ENCODE measurements at places on chromosomes 6 and 20.

- DNase-seq = no peak
Measured at GRCh38 chr6:27100921-27101320, 146.6 kb upstream of the PRSS16 start.

DNA sequence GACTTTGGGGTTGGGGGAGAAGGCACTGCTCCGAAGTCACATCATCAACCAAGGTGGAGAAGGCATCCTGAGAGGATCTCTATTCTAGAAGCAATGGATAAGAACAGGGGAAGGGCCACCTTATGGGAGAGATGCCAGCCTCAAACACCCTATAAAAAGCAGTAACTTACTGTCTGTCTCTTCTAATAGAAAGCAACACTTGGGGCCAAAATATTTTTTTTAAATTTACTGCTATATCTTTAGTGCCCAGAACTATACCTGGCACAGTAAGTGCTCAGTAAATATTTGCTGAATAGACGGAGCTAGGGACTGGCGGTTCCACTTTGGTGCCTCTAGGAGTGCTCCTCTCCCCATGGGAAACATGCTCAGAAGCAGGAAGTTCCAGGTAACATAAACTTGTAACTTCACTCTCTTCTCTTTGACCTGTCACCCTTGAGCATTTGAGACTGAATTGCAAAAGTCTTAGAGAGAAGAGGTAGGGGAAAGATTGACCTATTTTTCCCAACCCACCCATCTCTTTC is 807 bp upstream of the OTOR start:
- DNase-seq = no peak

- no peak for DNase-seq
Measured at GRCh38 chr6:27333642-27334040, 21.6 kb upstream of the POM121L2 start.

GRCh38 chr6:116280161-116280932 is 617 bp upstream of the TSPYL1 start:
- no peak for DNase-seq

GRCh38 chr6:159984268-159984786 is 15.4 kb downstream of the IGF2R start:
- DNase-seq = no peak

DNA sequence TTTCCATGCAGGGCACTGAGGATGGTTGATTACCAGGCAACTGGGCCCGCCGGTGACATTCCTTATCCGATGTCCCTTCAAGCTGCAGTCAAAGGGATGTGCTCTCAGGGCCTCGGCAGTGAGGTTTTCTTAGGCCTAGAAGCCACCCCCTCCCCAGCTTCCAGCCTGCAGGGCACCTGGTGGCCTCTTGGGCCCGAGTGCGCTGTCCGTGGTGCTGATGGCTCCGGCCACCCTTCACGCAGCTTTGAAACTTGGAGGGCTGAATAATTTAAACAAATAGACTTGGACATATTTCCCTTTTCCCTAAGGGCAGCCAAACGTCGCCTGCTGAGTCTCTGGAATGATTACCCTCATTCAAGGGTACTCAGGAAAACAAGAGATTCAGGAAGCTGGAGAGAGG is 8.9 kb upstream of the MLN start:
- no peak for DNase-seq

DNA sequence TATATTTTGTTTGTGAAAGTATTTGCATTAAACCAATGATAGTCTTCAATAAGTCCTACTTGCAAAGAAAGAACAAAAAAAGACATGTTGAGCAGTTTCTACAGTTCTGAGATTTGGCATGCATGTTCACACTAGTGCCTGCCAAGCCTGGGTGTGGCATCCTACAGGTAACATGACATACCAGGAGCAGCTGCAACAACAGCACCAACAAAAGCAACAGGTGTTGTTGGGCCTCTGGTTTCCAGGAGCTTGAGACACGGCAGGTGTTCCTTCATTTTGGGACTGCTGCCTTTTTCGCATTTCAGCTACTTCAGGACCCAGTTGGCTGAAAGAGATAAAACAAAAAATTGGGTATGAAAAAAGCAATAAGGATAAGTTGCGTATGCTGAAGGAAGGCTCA is 41.2 kb upstream of the MTRF1L start:
- DNase-seq = no peak

- DNase-seq = no peak
Measured at GRCh38 chr6:55379471-55379870, 52.2 kb downstream of the GFRAL start.

GRCh38 chr6:122423734-122424133 is 24.3 kb downstream of the HSF2 start:
- DNase-seq = no peak

- DNase-seq = no peak
Measured at GRCh38 chr6:156887623-156888269, 110.6 kb downstream of the ARID1B start.

- peak; percentile 23 for DNase-seq
Measured at GRCh38 chr6:37171201-37171969, 1.4 kb downstream of the PIM1 start.

DNA sequence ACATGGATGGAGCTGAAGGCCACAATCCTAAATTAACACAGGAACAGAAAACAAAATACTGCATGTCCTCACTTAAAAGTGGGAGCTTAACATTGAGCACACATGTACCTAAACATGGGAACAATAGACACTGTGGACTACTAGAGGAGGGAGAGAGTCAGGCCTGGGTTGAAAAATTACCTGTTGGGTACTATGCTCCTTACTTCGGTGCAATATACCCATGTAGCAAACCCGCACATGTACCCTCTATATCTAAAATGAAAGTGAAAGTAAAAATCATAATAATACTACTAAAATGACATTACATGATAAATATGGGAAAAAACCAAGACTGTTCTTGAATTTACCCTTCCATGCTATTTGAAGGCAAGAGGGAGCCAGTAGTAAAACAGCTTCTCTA is 1273.8 kb upstream of the ADGRB3 start:
- DNase-seq = no peak

DNA sequence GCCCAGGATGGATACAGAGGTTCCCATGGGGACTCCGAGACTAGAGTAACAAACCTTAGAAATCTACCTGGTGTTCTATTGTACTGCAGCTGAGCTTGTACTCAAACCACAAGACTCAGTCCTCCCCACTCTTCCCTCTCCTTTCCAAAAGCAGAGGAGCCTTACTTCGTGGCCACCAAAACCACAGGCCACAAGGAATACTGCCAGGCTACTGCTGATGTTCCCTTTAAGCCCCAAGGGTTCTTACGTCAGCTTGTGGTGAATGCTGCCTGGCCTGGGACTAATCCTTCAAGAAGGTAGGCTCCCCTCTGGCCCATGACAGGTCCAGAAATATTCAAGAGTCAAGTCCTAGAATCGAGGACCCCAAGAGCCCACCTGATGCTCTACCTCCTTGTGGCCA is 10.5 kb upstream of the DEFB128 start:
- DNase-seq = no peak

- DNase-seq = no peak
Measured at GRCh38 chr6:125742024-125742423, 7.4 kb upstream of the HEY2 start.

GRCh38 chr6:137489046-137490005 is 4.9 kb downstream of the OLIG3 start:
- DNase-seq = no peak

- peak; percentile 84 for DNase-seq
Measured at GRCh38 chr6:46129629-46130511, at the start of gene ENPP4. Gene ENPP4, plus strand, starts transcription at chr6:46129989. Its CDS starts 9,595 bp downstream, at chr6:46139584.

DNA sequence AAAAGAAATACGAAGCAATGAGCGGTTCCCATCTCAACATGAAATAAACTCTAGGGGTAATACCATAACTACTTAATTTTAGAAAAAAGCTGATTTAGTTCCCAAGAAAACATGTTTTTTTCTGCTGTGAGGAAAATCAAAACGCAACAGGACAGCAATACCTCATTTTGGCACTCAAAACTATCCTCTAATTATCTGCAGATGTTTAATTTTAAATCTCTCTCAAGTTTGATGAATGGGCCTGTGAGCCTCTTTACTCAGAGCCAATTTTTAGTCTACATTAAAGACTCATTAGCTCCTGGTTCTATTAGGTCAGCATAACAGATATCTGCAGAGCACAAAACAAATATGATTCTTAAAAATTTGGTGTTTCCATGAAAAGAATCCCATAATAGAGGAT is 28.1 kb downstream of the RNF24 start:
- no peak for DNase-seq

GRCh38 chr20:16662467-16662866 is 67.4 kb upstream of the SNRPB2 start:
- DNase-seq = no peak

DNA sequence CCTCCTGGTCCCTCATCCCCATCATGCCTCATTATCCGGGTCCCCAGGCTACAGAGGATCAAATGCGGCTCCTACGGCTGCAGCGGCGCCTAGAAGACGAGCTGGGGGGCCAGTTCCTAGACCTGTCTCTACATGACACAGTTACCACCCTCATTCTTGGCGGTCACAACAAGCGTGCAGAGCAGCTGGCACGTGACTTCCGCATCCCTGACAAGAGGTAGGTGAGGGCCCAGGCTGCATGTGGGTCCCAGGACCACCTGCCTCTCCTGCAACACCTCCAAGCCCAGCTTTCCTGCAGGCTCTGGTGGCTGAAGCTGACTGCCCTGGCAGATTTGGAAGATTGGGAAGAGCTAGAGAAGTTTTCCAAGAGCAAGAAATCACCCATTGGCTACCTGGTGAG is 8.2 kb upstream of the PTPRA start:
- DNase-seq = no peak

DNA sequence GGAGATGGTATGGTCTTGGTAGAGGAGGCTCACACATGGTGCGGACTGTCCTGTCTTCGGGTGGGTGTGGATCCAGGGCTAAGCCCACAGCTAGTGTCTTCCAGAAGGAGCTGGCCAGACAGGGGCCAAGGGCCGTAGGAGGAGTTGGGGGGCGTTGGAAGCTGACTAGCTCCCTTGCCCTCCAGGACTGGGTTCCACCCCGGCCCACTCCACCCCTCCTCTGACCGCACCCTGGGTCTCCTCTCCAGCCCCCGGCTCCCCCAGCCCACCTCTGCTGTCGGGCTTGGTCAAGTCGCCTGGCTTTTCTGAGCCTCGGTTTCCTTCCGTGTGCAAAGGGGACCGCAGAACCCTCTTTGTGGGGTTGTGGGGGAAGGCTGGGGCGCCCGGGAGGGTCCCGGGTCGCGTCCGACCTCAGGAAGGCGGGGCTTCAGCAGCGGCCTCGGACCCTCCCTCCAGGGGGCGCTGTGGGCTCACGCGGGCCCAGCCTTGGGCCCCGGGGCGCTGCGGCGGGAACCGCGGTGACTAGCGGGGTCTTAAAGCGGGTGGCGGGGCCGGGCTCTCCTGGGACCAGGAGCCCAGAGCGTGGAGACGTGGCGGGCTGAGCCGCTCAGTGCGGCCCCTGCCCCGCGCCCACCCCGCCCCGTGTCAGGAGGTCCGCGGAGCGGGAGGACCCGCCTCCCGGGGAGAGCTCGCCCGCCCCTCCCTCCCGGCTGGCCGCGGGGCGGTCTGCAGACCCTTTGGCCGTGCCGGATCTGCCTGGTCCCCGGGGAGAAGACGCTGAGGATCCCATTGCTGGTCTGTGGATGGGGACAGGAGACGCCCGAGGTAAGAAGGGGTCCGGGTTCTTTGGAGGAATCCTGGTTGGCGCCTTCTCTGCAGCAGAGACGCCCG is 5.4 kb downstream of the NPBWR2 start:
- peak; percentile 62 for DNase-seq

All from activated T-cell treated with anti-CD3 and anti-CD28 coated beads, Interleukin-2, amount 50 U/mL, for 4 hours (primary cell).